ENCODE measurements at places on chromosomes 4 and X.

DNA sequence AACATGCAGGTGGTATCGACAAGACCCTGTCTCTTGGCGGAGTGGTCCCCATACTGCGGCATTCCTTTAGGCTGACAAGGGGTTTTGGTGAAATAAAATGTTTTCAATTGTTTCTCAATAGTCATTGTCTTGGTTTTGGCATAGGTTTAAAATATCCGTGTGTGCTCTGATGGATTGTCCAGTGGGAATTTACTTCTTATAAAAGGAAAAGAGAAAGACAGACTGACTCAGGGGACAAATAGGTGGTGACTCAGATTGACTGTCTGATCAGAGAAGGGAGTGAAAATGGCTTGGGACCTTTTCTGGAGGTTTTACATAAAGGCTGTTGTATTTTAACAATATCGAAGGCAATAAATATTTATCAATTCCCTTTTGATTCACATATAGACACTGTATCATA, 129.8 kb downstream of the SORBS2 start:
- no peak for DNase-seq

DNA sequence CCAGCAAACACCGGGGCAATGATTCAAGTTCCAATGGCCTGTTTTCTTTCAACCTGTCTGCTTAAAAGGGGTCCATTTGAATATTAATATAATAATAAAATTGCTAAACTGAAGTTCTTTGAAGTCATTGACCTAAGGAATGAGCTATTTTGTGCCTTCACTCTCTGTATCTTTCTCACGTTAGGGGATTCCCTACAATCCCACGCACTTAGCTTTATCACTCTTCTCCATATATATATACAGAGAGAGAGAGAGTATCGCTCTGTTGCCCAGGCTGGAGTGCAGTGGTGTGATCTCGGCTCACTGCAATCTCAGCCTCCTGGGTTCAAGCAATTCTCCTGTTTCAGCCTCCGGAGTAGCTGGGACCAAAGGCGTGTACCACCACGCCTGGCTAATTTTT, 83.9 kb upstream of the NWD2 start:
- no peak for DNase-seq

- no peak for DNase-seq
Measured at GRCh38 chr4:2256781-2257191, 5.1 kb downstream of the MXD4 start.

DNA sequence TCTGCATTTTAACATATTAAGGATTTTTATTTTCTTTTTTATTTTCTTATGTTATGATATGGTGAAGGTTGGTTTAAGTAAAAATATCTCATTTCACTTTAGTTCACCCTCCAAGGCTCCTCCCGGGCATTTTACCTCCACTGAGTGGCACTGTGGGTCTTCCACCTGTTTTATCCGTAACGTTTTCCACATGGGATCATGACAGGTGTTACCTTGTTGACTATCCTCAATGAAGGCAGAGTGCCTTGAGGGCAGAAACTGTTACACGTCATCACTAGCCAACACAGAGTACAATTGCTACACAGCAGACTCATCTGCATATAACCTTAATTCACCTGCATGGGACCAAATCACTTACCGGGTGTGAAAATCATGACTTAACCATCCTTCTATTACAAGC, 105.8 kb downstream of the GEMIN8 start:
- no peak for DNase-seq

DNA sequence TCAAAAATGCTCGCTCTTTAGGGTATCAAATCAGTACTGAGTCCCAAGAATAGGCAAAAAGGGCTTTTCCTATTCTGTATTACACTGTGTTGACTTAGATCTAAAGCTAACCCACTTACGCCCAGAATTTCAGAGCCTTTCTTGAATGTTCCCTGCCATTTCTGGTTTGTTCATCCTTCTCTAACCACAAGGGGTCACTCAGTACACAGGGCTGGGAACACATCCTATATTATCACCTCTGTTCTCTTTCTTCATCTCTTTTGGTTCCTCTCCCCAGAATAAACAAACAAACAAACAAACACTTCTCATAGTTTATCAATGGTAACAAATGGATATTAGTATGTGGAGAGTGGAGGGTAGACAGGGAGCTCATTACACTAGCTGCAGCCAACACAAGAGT, 25.5 kb upstream of the MORC4 start:
- DNase-seq = no peak

- DNase-seq = no peak
Measured at GRCh38 chr4:13907255-13907751, 279.8 kb upstream of the BOD1L1 start.

DNA sequence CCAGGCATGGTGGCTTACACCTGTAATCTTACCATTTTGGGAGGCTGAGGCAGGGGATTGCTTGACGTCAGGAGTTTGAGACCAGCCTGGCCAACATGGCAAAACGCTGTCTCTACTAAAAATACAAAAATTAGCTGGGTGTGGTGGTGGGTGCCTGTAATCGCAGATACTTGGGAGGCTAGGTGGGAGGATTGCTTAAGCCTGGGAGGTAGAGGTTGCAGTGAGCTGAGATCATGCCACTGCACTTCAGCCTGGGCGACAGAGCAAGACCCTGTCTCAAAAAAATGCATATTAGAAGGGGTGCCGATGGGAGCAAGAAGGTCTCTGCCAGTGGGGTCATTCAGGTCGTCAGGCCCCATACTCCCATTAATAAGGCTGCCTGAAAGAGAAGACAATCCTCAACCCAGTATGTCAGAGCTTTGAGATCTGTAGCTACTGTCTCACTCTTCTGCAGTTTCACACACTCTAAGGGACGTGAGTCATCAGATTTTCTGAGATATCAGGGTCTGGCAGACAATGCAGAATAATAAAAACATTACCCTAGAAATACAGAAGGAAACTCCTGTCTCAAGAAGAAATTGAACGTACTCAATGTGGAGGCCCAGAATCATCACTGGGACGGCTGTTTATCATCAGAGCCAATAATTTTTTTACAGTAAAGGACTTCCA, 176.7 kb upstream of the FAT1 start:
- no peak for DNase-seq

- DNase-seq = no peak
Measured at GRCh38 chrX:75337525-75337924, 63.6 kb downstream of the UPRT start.

GRCh38 chrX:12058087-12058486, 80.2 kb upstream of the FRMPD4 start:
- DNase-seq = no peak

DNA sequence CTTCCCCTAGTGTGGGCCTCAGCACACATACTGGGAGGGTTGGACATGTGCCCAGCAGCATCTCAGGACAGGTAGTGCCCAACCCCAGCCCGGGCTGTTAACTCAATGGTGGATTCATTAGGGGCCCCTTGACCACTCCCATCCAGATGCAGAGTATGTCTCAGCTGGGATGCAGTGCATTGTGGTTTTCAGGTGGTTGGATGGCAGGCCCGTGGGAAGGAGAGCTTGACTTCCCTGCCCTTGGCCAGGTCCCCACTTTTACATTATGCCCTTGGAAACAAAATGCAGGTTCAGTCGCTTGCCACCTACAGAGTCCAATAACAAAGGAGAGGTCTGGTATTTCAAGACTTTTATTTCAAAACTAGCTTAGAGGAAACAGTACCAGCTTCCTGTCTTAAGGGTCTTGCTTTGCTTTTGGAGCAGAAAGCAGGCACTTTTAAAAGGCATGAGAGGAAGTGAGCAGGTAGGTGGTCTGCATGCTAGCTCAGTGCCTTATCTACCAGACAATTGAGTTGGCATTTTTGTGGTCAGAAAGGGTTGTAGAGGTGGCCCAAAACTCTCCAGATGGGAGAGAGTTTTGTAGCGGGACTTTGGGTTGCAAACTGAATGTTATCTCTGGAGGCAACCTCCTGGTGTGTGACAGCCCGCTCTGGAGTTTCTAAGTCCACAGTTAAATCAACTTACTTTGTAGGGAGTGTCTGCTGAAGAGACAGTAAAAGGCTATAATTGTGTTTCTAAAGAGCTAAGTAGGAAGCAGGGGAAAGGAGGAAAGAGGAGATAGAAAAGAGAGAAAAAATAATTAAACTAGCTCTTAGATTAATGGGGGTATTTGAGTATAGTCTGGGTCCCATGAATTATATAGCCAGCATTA, 171.0 kb downstream of the GALNTL6 start:
- DNase-seq = no peak

DNA sequence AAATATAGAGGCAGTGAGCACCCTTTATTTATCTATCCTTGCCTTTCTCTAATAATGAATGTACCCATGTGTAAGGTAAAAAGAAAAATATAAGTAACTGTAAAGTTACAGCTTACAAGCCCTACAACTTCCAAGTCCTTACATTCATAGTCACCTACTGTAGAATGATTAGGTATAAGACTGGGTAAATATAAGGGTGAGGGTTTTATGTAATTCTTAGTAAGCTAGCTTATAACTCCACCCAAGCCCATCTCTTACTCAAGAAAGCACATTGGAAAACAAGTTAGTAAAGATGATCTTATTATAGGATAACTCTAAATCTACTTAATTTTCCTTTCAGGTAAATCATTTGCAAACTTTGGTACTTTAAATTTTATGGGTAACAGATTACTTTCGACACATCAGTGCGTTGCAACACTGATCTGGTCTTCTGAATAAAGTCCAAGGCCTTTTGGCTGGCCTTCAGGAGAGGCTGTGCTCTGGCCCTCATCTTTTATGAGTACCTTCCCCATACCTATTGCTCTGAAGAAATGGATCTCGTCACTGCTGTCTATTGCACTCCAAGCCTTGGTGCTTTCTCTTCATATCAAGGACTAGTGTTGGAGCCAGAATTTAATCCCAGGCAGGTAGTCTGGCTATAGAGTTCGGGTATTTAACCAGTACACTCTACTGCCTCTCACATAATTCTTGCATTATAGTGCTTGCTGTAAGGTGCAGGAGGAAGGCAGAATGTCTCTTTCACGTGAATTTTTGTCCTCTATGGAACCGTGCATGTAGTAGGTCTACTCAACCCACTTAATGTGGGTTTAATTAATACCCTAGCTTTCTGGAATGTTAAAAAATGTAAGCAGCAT, 443.6 kb upstream of the AR start:
- DNase-seq = no peak

DNA sequence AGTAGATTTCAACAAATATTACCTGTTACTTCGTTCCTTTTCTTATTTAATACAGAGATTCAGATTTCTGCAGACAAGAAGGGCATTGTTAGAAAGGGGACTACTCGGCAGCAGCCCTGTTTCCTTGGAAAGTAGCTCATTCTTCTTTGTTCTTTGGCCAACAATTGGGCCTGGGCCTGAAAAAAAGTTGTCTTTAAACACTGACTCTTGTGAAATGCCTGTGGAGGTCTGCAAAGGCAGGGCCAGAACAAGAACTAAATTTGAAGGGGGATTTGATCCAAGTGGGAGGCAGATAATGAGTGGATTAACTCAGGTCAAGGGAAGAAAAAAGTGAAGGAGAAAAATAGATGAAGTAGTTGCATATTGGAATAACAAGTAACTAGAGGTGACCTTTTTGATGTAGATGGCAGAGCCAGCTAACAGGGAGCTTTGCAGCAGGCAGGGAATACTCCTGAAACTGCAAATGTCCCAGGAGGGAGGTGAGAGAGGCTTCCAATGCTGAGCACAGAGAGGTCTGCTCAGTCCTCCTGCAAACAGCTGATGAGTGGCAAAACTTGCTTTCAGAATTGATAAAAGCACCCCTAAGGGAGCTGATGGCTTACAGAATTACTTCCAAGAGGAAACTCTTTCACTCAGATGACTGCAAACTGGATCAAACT, 393.2 kb upstream of the HS3ST1 start:
- no peak for DNase-seq

- DNase-seq = no peak
Measured at GRCh38 chrX:37060999-37061398, 52.8 kb downstream of the FAM47C start.

GRCh38 chr4:37652747-37653527, 33.2 kb downstream of the RELL1 start:
- no peak for DNase-seq

DNA sequence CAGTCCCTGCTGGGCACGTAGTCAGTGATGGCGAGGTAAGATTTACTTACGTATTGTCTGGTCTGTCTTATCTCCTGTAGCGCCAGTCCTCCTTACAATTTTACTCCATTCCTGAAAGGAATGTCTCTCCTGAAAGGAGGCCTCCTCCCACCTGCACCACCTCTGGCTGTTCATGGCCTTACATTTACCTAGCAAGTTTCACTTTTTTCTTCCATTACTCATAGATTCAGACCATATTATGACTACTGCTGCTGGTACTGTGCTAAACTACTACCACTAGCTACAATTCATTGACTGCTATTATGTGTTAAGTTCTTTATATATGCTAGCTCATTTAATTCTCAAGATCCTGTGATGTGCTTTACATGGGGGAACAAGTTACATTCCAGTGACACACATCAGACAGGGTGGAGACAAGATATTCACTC, 189.9 kb downstream of the BMPR1B start:
- DNase-seq = no peak

DNA sequence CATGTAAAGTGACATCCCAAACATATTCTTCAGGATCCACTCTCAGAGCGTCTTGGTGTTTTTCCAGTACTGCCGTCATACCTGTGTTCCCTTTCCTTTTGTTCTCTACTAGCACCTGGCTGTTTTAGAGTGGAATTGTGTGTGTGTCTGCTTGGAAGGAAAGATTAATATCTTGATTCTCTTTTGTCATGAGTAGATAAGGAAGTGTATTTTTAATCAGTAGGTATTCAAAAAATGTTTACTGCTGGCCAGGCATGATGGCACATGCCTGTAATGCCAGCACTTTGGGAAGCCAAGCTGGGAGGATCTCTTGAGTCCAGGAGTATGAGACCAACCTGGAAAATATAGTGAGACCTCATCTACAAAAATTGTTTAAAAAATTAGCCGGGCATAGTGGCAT, 198.8 kb downstream of the CBR4 start:
- DNase-seq = no peak

- no peak for DNase-seq
Measured at GRCh38 chr4:162356181-162356580, 192.4 kb upstream of the FSTL5 start.

DNA sequence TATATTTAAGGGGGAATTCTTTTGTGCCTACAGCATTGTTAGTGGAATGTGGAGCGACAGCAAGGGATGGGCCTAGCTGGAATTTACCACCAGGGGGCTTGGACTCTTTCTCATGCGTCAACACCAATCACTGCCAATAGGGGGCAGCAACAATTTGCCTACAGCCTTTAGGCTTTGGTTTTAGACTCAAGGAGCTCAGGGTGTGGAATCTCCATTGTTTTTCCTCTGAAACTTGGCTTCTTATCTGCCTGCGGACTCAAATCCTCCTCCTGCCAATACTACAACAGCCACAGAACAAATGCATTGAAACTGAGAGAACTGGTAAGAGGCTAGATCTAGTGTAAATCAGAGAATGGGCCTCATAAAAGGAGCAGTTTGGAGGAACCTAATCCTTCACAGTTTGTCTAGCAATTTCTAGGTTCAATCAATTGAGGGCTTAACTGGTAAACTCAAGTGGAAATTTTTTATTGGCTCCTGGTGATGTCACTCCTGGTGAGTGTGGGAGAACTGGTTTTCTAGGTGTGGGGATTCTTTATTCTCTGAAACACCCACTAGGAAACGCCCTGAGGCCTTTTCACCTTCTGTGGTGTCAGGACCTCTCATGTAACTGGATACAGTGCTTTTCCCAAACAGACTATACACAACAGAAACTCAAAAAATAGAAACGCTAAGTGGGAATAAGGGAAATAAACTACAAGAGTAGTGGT, 27.9 kb upstream of the TMSB4X start:
- peak; percentile 55 for DNase-seq

GRCh38 chrX:96591421-96591820, 93.2 kb upstream of the DIAPH2 start:
- no peak for DNase-seq

- no peak for DNase-seq
Measured at GRCh38 chrX:143664302-143664701, 28.4 kb upstream of the SLITRK4 start.
